ENCODE measurements at places on chromosomes 5 and 9.
A peak's percentile ranks its signal among the peaks of the same experiment; 100 is the strongest.

- no peak for DNase-seq
Measured at GRCh38 chr5:82221020-82221419, 57.1 kb downstream of the RPS23 start.

DNA sequence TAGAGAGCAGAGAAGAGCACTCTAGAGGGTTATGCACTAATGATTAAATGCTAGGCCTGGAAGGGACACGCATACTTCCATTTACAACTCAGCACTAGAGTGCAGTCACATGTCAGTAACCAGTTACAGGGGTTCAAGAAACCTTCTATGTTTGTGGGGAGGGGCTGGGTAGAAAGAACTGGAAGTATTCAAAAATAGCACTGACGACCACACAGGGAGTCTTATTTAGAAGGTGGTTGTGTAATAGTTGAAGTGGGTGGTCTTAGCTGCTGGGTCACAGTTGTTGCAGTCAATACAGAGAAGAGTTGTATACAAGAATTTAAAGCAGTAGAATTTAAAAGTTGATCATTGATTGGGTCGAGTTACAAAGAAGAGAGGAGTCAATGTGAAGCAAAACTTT is 15.4 kb downstream of the AOPEP start:
- no peak for DNase-seq

GRCh38 chr5:158203261-158203660 is 344.3 kb upstream of the CLINT1 start:
- DNase-seq = peak; percentile 10

- no peak for DNase-seq
Measured at GRCh38 chr9:35162605-35163315, 951 bp downstream of the UNC13B start.

- no peak for DNase-seq
Measured at GRCh38 chr9:2413160-2413805, 208.3 kb upstream of the VLDLR start.
